ENCODE measurements at places on chromosomes 1 and 21.

- no peak for DNase-seq
These were observed 321.0 kb downstream of the PLPP3 start for GRCh38 chr1:56258371-56258770.

DNA sequence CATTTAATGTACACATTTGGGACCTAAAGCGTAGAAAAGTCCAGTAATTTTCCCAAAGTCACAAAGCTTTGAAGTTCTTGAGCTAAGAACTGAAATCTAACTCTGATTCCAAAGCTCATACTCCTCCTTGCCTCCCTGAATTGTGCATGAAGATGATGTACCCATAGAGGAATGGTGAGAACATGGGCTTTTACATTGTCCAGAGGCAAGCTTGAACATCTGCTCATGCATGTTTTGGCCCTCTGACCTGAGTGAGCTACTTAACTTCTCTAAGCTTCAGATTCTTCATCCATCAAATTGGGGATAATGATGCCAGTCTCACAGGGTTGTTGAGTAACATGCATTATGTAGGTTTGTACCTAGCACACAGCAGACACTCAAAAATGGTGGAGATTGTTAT is 258.4 kb upstream of the HOOK1 start:
- no peak for DNase-seq

DNA sequence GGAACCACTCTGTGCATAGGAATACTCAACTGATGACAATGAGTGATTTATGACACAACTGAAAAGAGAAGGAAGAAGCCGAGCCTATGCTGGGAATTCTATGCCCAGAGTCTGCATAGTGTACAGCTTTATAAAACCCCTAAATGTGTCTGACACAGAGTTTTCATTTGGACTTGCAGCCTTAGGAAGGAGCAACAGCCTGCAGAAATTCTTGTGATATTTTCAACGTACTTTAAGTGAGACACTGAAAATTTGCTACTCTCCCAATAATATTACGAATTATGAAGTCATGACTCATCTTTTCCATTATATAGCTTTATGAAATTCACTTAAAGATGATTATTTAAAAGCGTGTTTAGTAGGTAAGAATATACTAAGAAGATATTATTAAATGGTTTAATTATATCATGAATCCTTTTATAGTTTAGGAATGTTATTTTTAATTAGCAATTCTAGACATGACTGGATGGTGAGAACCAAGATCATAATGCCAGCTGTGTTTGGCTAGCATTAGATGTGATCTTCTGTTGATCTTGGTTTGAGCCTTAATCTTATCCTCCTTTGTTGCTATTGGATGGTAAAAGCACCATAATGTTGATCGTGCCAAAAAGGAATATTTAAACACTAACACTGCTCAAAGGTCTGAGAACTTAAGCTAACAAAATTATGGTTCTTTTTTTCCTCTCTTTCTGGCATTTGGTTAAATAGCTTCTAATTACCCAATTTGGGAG is 785.1 kb upstream of the ADGRL4 start:
- no peak for DNase-seq

DNA sequence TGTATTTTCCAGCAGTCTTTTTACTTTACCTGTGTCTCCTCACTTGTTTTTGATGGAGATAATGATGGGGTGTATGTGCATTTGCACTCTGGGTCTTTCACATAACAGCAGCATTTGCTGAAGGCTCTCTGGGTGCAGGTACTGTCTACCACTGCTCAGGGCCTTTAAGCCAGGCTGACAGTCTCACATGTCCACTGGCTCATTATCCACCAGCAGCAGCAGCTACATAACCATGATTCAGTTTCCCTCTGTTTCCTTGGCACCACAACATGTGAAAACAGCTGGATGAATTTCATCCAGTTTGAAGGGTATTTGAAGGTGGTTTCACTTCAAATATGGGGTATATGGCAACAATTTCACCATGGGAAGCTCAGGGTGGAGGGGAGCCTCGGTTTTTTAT is 41.2 kb upstream of the ROR1 start:
- DNase-seq = no peak

All from stimulated activated CD4-positive, alpha-beta T cell treated with anti-CD3 and anti-CD28 coated beads, Interleukin-4, amount 100 ng/mL, for 1 hour (primary cell).